ENCODE measurements at places on chromosomes 7 and 10. TPM values are rescaled to one million over a fixed set of nuclear protein-coding genes. Genes with fewer than 3 reads are reported as not detected.

ICA1 gene
- total RNA-seq: 14.9 TPM

DNA sequence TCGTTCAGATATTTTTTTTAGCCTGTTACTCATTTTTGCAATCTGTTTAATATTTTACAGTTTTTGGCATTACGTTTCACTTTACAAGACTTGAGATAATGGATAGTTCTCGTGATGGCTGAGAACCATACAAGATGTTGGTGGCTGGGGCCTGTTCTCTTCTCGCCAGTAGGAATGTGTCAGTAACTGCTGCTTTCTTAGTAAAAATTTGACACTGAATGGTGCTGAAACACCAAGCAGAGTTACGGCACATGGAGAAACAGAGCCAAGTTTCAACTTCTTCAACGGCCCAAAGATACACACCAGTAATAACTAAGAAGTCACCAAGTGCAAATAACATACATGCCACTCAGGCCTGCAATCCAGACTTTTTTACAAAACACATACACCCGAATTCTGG is 130.4 kb downstream of the NRP1 start:
- peak; percentile 22 for DNase-seq

SLC26A5 gene
- 0.20 TPM for total RNA-seq

FGL2 gene
- 29.5 TPM for total RNA-seq

C10orf67 gene
- 0.30 TPM for total RNA-seq

DNA sequence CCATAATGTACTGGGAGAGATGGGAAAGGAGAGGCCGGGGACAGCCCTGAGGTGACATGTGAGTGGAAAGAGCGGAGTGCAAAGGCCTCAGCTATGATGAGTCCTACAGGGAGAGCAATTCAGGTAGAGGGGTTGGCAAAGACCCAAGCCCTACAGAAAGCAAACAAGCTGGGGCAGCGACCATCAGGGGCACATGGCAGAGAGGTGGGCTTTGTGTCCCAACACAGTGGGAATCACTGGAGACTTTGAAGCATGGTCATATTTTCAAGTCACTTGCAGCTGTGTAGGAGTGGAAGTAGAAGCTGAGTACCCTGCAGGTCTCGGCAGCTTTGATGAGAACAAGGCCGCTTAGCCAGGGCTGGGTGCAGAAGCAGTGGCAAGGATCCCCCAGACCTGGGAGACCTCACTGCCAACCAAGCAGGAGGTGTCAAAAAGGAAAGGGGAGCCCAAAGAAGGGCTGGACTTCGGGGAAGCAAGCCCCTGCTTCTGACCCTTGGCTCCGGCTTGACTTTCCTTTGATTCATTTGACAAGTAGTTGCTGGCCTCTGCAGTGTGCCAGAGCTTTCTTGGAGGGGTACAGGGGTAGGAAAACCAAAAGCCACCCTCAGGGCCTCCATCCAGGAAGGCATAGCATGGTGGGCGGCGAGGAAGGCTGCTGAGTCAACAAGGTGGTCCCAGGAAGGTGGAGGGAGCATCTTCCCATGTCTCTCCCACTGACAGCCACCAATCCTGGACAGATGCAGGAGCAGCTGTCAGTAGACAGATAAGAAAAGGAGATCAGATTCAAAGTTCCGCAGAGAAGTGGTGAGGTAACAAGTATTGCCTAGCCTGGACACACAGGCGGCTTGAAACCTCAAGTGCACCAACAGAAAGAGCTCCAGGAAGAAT is 1.9 kb upstream of the PGAM2 start:
- no peak for DNase-seq

GRCh38 chr10:112379635-112380296 is 5.8 kb downstream of the ACSL5 start:
- no peak for DNase-seq

DNA sequence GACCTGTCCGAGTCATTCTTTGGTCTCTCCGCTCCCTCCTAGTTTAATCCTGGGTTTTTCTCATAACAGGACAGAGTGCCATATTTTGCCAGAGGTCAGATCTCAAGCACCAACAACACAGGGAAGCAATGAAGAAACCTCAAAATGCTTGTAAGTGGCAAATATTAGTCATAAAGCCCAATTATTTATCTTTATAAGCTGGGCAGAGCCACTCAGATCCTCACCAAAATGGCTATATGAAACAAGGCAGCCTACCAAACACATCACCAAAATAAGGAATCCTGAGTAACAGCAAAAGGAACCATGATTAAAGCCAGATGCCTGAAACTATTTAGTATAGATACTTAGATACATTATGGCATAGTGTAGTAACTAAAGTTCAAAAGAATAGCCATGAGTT is 4.7 kb downstream of the ECD start:
- no peak for DNase-seq

DNA sequence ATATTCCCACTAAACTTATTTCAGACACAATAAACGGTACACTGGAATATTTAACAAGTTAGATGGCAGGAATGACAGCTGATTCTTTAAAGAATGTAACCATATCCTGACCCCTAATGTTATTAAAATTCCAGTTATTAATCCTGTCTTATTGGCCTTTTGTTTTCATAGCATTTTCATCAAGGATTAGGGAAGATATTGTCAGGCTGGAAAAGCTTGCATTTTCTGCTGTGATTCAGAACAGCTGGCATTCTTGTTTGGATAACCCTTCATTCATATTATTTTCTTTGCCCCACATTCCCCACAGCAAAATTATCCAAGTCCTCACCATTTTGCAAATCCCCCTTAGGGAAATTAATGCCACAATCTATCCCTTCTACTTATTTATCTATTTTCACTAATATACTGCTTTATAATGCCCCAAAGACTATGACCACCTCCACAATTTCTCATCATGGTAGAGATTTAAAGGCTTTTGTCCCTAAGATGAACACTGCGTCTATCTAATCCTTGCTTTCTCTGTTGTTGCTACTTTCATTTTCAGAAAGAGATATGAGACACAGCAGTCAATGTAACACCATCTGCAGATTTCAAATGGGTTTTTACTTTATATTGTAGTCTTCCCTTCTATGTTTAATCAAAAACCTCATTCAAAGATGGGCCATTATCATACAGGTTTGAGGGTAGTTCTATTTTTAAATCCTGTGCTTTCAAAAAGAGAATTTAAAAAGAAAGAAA is 475.1 kb downstream of the PARD3 start:
- no peak for DNase-seq

DNA sequence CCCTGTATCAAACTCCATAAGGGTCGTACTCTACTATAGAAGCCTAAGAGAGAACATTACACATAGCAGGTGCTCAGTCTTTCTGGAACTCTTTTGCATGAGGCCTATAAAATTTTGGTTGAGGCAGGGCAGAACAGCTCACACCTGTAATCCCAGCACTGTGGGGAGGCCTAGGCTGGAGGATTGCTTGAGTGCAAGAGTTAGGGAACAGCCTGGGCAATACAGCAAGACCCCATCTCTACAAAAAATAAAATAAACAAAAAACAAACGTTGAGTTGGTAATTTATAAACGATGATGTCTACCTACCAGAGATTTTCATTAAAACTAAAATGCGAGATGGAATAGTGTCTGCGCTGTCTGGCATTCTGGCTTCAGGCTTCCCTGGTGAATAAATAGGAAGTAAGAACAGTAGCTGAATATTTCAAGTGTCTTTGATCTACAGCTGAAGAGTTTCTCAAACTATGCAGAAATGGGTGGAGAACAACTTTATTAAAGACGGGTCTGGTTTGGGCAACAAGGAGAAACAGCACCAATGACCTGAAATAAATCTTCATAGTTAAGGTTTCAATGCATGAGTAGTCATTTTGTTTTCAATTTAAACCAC is 774 bp downstream of the PON2 start:
- no peak for DNase-seq

PIK3AP1 gene
- 6.2 TPM for total RNA-seq

DNA sequence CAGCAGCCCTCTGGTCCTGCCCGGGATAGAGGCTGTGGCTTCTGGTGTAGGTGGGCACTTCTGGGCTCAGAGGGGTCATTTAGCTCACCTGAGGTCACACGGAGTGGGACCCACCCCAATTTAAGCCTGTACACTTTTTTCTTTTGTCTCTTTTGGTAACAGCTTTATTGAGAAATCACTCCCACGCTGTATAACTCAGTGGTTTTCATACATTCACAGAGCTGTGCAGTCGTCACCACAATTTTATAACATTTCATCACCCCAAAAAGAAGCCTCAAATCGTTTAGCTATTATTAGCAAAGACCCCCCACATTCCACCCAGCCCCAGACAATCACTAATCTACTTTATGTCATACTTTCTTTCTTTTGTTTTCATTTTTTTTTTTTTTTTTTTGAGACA is 62.3 kb downstream of the LHPP start:
- DNase-seq: no peak

- DNase-seq: no peak
Measured at GRCh38 chr7:31890198-31890597, 180.0 kb downstream of the PDE1C start.

NKX2-3 gene
- total RNA-seq: not detected

SHTN1 gene
- 13.1 TPM for total RNA-seq

DNA sequence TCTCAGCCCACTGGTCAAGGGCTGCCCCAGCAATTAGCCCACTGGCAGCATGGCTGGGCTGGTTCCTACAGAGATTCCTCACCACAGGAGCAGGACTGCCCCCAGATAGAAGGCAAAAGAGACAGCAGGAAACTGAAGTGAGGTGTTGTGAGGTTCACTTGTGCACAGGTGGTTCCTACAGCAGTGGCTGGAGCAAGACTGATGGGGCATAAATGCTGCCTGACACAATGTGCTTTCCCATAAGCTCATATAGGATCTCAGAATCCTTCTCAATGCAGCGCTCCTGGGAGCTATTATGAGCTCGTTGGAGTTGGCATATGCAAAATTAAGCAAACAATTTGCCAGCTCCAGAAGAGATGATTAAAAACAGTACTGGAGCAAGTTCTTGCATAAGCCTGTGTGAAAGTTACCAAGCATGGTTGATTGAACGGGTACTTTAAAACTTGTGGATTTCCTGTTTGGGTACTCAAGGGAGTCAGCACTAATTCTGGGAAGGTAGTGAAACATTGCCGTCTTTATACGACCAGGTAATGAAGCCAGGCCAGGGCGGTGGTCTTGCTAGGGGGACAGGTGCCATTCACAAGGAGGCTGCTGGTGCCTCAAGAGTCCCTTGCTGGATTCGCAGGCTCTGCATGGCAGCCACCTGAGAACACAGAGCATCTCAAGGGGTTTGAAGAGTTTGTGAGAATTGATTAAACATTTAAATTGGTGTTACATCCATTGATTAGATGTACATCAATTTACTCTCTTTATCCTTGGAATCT is 20.3 kb upstream of the PRKCQ start:
- DNase-seq: no peak

TMEM236 gene
- 0.69 TPM for total RNA-seq

- DNase-seq: peak; percentile 41
Measured at GRCh38 chr10:94320285-94320914, 42.3 kb downstream of the NOC3L start.

CHST3 gene
- 19.5 TPM for total RNA-seq

NANOS1 gene
- 3.0 TPM for total RNA-seq

- no peak for DNase-seq
Measured at GRCh38 chr10:16913266-16913665, 96.0 kb upstream of the RSU1 start.

GRCh38 chr10:77504873-77505257 is 132.7 kb downstream of the KCNMA1 start:
- DNase-seq: no peak

CYP26C1 gene
- total RNA-seq: not detected

OR2A7 gene
- 12.5 TPM for total RNA-seq

- DNase-seq: no peak
Measured at GRCh38 chr7:128172151-128172550, 68.9 kb upstream of the LEP start.

ACTL6B gene
- total RNA-seq: not detected

DNA sequence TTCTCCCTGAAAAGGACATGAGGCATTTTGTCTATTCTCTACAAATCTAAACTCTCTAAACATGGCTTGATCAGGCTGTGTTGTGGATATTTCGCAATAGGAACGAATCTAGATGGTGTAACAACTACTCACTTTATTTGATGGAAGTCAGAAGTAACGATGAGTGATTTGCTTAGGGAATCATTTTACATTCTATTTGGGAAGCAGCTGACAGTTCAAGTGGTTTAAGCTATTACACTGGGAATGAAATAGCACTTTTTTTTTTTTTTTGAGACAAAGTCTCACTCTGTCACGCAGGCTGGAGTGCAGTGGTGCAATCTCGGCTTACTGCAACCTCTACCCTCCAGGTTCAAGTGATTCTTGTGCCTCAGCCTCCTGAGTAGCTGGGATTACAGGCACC is 44.1 kb downstream of the NPY start:
- no peak for DNase-seq

GRCh38 chr10:27446091-27446918 is 57.8 kb upstream of the RAB18 start:
- peak; percentile 56 for DNase-seq

DNA sequence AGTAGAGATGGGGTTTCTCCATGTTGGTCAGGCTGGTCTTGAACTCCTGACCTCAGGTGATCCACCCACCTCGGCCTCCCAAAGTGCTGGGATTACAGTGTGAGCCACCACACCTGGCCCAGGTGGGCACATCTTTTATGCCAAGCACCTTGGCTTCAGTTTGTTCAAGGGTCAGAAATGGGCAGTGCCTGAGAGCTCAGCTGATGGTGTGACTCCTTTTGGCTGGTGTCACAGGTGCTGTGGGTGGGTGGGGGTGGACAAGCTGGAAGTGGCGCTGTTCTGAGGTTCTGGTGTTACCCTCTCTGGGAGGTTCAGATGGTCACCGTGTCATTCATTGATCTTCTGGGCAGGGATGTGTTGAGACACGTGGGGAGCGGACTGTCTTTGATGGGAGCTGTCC is 11.5 kb downstream of the ADCY1 start:
- DNase-seq: no peak

ST7 gene
- total RNA-seq: 19.6 TPM

JCAD gene
- 17.2 TPM for total RNA-seq

DNA sequence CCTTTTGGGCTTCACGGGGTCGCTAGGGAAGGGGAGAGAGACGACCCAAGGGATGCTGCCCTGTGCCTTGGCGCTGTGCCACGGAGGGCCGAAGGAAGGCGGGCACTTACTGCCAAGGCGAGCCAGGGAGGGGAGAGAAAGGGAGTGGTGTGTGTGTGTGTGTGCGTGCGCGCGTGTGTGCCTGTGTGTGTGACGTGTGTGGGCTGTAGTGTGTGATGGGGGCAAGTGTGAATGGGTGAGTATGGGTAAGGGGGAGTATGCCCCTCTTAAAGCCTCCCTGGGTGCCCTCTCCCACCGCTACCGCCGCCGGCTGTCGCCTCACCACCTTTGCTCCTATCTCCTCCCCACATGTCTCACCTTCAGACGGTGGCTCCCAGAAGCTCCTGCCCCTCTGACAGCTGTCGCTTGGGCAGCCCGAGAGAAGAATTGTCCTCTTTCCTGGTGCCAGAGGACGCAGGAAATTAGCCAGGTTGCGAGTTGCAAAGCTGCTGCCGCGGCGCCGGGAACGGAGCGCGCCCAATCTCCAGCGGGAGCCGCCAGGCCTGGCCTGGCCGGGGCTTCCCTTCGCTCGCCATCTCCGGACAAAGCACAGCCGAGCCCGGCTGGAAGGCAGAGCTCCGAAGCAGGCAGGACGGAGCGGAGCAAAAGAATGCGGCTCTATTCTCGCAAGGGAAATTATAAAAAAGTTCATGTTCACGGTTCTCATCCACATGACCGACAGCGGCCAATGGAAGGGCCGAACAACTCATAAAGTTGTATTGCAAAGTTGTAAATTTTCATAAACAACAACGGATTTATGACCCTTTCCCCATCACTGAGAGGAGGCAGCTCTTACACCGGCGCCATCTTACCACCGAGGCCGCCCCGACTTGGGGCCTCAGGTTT is at the start of gene HOXA3:
Gene HOXA3 (minus strand): TSS at position 653 of the 885 bp plus-strand sequence. CDS start 41,943 bp downstream, outside the sequence.
- peak; percentile 62 for DNase-seq

Measured in skin of body (tissue), 3 donors.